ENCODE measurements at places on chromosomes 16 and 17.

DNA sequence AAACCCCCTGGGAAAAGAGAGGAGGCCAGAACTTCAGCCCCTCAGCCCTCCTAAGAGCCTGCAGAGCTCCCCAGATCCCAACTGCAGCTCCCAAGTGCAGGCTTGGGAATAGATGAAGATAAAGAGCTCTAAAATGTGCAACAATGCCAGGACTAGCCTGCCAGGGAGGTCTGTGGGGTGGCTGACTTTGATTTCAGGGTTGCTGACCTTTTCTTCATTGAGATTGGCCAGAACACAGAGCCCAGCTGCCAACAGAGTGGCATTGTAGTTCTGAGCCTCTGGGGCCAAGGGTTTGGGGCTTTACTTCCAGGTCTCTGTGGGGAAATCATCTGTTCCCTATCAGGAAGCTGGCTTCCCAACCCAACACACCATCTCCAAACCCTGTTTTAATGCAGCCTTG lies 120.6 kb downstream of the COPRS start:
- no peak for DNase-seq

DNA sequence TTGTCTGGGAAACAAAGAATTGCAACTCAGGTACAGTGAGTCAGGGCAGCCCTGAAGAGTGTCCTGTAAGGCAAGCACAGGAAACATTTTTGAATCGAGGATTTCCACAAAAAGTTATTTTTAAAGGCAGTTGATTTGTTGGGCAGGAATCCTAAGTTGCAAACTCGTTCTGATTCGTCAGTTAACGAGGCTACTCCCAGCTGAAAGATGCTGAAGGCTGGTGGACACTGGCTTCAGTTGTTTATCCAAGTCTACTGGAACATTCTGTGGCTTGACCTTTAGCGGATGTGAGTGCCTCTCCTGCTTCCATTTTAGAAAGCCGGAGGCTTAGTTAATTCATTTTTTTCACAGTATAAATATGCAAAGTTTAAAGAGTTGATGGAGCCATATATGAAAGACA lies 84.2 kb downstream of the KCNJ12 start:
- no peak for DNase-seq

DNA sequence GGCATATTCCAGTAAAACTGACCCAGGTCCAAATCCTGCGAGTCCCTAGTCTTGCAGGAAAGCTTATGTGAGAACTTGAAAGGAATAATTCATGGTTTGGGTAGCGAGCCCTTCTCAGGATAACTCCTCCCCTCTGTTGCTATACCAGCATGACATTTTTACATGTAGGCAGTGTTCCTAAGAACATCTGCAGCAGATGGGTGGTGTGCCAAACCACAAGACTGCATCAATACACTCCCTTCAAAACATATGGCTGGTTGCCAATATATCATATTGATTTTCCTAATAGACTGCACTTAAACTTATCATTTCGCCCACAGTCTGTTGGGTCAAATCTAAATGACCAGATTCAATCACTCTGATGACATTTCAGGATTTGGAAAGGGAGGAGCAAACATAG lies 19.9 kb downstream of the PSME3IP1 start:
- no peak for DNase-seq

DNA sequence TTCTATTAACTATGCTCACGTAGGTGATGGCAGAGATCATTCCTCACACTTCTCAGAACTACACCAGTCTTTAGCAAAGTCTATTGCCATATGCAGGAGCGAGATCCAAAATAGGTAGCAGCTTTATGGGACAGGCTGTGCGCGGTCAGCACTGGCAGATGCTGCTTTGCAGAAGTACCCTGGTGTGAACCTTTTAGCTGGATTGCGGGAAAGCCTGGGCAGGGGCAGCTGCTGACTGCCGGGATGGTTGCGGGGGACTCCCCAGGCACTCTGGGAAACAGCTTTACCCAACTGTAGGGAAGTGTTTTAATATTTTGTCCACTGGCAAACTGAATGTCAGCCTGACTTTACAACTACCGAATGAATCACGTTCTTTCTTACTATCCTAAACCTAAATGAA lies 251.3 kb downstream of the HS3ST3A1 start:
- DNase-seq, result no peak

DNA sequence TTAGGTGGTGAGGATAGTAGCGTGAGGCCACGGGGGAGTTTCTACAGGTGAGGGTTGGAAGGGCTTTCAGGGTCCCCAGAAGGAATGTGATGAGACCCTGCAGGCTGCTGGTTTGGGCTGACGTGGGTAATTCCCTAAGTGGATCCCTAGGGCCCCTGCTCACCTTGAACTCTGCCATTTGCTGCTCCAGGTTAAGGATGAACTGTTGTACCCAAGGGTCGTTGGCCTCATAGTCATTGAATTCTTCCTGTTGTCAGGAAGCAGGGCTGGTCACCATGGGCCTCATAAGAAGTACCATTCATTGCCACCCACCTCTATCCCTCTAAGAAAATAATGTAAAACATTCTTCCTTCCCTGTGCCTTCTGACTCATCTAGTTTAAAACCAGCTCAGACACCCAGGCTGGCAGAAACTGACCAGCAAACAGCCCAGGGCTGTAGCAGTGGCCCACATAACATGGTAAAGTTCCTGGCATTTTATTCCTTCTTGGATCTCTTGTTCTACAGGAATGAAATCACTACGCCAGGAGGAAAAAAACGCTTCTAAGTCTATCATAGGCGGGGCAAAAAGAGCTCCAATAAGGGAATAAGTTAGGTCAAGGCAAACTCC lies 27.6 kb downstream of the FCSK start:
- DNase-seq, result no peak

DNA sequence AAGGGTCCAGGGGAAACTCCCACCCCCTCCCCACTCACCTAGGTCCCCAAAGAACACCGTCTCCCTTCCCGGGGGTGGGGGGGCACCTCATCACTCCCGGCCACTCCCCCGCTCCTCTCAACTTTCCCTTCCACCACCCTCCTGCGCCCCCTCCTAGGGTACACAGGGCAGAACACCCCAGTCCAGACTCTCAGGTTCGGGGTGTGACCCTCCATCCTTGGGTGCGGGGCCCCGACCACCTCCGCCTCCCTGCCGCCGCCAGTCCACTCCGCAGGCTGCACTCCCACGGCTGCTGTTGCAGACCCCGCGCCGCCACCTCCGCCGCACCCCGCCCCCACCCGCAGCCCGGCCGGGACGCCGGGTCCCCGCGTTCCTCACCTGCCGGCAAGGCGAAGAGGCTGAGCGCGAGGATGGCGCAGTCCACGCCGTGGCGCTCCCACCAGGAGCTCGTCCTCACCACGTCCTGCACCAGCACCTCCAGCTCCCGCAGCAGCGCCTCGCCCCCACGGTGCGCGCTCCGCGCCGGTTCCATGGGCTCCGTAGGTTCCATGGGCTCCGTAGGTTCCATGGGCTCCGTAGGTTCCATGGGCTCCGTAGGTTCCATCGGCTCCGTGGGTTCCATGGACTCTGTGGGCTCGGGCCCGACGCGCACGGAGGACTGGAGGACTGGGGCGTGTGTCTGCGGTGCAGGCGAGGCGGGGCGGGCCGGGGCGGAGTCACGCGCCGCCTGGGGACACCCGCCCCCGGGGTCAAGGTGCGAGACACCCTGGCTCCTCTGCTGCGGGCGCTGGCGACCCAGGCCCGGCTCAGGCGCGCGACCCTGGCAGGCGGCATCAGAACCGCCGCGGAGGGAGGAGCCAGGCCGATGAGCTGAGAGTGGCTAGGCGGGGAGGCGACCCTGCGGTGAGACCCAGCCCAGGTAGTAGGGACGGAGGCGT lies at the start of gene FADS6:
Gene FADS6 (minus strand): TSS at position 660 of the 938 bp plus-strand sequence. CDS start 38 bp downstream, at position 622.
- DNase-seq, result no peak

DNA sequence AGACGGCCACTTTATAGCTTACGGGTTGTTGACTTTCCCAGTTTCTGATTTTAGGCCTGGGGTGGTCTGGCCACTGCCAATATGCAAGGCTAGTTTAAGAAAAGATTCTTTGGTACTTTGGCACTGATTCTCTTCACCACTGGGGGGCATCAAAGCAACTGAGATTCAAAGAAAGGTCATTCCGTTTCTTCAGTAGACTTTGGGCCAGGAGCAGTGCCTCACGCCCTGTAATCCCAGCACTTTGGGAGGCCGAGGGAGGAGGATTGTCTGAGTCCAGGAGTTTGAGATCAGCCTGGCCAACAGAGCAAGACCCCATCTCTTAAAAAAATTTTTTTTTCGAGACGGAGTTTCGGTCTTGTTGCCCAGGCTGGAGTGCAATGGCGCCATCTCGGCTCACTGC lies 53.0 kb downstream of the RPA1 start:
- peak; percentile 57 for DNase-seq

GRCh38 chr17:49687878-49688491 lies 10.1 kb upstream of the SPOP start:
- no peak for DNase-seq

GRCh38 chr17:71109697-71110096 lies 940.4 kb downstream of the KCNJ2 start:
- DNase-seq, result no peak

- DNase-seq, result no peak
These were observed at the start of gene PDIA2 for GRCh38 chr16:283033-283805. Gene PDIA2 (plus strand): TSS chr16:283164. CDS start chr16:283170, 6 bp downstream.

Measured in ELF-1 (cell line).